NT2/D1 (cell line): ENCODE measurements at places on chromosomes 3 and 15.

- DNase-seq: no peak
These were observed 78.8 kb downstream of the EOMES start for GRCh38 chr3:27643355-27643754.

- no peak for DNase-seq
These were observed 33.6 kb downstream of the ZDHHC19 start for GRCh38 chr3:196177567-196177966.

- no peak for DNase-seq
These were observed 88.6 kb downstream of the SLCO3A1 start for GRCh38 chr15:91941871-91942658.

DNA sequence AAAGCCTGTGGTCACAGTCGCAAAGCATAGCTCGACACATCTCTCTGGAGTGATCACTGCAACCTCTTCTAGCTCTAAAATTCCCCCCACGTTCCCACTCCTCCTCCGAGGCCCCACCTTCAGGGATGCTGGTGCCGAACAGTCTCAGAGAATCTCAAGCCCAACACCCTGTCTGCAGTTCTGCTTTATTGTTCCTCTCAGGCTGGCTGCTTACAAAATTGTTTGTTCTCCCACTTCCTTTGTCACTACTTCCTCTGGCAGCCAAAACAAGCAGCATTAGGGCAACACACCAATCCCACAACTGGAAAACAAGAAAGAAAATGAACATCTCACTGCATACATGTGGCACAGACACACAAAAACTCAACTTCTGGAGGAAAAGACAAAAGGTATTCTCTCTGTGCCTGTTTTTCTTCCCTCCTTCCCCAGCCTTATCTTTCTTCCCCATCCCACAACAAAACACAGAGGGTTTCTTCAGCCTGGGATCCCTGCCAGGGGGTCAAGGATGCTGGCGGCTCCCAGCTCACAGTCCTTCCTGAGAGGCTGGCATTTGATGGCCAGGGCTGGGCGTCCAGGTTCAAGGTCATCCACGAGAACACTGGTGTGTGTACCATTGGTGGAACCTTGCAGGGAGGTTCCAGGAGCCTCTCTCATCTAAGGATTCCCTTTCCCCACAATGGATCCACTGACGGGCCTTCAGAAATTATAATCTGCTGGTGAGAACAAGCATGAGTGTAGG, 108.4 kb downstream of the TMCO5A start:
- DNase-seq: no peak

GRCh38 chr3:25150199-25150598, 277.9 kb upstream of the RARB start:
- no peak for DNase-seq

- DNase-seq: no peak
These were observed 40.9 kb downstream of the GNB4 start for GRCh38 chr3:179410331-179410730.

- DNase-seq: no peak
These were observed 74.1 kb upstream of the PRR23C start for GRCh38 chr3:139118835-139119234.
